ENCODE measurements at places on chromosomes 13 and 19.

DNA sequence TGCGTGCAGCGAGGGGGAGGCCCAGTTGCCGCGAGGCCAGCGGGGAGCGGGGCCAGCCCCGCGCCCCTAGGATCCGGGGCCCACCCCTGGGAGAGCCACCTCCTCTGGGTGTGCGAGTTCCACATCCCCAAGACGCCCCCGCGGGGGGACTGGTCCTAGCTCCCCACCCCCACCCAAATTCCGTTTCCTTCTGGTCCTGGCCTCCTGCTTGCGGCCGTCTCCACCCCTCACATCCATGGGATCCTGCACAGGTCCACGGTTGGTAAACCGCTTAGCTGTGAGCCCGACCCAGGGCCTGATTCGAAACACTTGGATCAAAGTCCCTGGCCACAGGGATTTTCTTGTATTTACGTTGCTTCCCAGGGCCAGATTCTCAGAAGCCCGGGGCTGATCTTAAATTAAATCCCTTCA is 324 bp upstream of the FBXO17 start:
- no peak for DNase-seq

- no peak for DNase-seq
Measured at GRCh38 chr19:35013041-35013819, 13.1 kb downstream of the GRAMD1A start.

DNA sequence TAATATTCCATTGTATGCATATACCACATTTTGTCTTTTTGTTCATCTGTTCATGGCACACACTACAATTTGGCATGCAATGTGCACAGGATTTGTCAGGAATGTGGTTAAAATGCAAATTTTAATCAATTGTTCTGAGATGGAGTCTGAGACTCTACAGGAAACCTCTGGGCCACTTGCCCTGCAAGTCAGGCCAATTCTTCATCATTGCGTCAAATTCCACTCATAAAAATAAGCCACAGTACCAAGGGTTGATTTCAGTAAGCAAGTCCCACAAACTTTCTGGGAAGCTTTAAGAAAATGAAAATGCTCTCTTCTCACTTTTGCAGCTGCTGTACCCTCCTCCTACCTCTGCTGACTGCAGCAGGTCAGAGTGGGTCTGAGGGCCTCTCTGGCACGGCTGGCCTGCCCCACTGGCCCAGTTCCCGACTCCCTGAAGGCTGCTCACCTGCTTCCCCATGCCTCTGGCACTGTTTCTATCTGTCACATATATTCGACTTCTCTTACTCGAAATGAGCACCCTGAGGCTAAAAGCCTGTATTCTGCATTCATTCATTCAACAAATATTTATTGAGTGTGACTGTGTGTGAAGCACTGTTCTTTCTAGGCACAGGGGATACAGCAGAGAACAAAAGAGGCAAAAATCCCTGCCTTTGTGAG is 83.8 kb upstream of the WASF3 start:
- no peak for DNase-seq

GRCh38 chr19:52896431-52897137 is 851 bp downstream of the ZNF320 start:
- DNase-seq: no peak

- DNase-seq: no peak
Measured at GRCh38 chr19:19540715-19541515, 2.9 kb downstream of the CILP2 start.

- DNase-seq: peak; percentile 38
Measured at GRCh38 chr13:109509154-109509900, 277.1 kb downstream of the IRS2 start.

GRCh38 chr13:99496184-99497142 is 4.8 kb upstream of the TM9SF2 start:
- no peak for DNase-seq

DNA sequence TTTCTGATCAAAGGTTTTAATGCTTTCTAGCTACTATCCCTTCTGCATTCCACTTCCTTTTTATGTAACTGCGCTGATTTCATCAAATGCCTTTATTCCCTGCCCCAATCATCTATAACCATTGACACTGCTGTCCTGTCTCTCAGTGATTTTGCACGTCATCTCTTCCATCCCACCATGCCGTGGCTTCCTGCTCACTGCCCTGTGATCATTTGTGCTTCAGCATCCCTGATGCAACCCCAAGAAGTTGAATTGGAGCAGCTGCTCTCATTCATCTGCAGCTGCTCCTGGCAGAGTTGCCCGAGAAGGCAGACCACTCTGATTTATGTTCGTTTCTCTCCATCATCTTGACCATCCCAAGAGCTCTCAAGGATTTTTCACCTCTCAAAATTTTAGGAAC is 112.4 kb downstream of the HS6ST3 start:
- no peak for DNase-seq

GRCh38 chr19:30066781-30067759 is 125.0 kb downstream of the URI1 start:
- no peak for DNase-seq

DNA sequence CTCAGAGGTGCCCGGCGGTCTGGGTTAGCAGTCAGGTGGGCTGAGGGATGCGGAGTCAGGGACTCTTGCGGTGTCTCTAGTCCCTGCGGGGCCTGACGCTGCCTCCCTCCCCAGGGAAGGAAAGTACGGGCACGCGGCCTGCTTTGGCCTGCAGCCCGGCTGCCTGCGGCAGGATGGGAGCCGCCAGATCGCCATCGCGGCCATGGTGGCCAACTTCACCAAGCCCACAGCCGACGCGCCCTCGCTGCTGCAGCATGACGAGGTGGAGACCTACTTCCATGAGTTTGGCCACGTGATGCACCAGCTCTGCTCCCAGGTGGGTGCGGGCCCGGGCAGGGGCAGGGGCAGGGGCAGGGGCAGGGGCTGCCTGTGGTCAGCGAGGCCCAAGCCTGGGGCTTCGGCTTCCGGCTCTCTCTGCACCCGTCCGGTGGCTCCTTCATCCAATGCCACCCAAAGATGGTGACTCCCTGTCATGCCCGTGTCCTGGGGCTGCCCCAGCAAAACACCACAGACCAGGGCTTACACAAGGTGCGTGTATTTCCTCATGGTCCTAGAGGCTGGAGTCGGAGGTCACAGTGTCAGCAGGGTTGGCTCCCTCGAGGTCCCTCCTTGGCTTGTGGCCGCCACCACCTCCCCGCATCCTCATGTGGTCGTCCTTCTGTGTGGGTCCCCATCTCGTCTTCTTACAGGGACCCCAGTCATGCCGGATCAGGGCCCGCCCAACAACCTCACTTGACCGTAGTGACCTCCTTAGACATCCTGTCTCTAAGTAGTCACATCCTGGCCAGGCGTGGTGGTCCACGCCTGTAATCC is 11.3 kb upstream of the ZNF554 start:
- no peak for DNase-seq

DNA sequence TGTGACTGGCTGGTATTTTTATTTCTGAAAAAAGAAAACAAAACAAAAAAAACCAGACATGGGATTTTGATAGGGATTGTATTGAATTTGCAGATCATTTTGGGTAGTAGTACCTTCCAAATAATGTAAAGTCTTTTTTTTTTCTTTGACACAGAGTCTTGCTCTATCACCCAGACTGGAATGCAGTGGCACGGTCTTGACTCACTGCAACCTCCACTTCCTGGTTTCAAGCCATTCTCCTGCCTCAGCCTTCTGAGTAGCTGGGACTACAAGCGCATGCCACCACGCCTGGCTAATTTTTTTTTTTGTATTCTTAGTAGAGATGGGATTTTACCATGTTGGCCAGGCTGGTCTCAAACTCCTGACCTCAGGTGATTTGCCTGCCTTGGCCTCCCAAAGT is 4.2 kb downstream of the ZNF101 start:
- no peak for DNase-seq

DNA sequence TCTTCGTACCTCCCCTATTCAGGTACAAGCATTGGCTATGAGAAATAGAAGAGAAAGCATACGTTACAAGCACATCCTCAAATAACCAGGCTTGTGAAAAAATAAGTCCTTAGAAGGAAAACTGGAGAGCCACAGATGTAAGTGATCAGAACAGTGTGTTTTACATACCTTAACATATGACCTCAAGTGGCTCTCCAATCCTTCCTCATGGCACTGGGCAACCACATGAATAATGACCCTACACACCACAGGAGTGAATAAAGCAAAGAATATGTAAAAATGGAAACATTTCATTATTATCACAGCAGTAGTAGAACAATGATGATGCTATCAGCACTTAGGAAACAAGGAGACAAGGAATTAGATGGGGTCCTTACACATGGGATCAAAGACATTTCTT is 96.5 kb downstream of the DOCK9 start:
- DNase-seq: no peak

- DNase-seq: no peak
Measured at GRCh38 chr19:33497131-33497777, 24.3 kb downstream of the PEPD start.

DNA sequence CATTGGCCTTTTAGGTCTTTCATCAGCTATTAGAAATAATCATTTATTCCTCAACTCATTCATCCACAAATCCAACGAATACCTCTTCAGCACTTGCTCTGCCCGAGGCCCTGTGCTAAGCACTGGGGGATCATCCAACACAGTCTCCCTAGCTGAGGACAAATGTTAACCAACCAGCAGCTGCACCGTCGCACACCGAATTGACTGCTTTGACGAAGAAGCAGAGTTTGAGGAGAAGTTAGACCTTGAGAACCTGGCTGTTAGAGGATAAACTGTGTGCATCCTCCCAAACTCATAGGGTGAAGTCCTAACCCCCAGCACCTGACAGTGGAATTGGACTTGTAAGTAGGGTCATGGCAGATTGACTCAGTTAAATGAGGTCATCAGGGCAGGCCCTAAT is 170.9 kb downstream of the USP12 start:
- DNase-seq: no peak

- no peak for DNase-seq
Measured at GRCh38 chr13:24083141-24083540, 77.4 kb upstream of the SPATA13 start.

Measured in non-pigmented ciliary epithelial cell (primary cell).